Stimulated activated CD8-positive, alpha-beta memory T cell treated with anti-CD3 and anti-CD28 coated beads, Interleukin-4, amount 100 ng/mL, for 4 hours (primary cell): ENCODE measurements at places on chromosomes 4 and X.

GRCh38 chr4:83864097-83864817 is 328.3 kb downstream of the GPAT3 start:
- DNase-seq: no peak

DNA sequence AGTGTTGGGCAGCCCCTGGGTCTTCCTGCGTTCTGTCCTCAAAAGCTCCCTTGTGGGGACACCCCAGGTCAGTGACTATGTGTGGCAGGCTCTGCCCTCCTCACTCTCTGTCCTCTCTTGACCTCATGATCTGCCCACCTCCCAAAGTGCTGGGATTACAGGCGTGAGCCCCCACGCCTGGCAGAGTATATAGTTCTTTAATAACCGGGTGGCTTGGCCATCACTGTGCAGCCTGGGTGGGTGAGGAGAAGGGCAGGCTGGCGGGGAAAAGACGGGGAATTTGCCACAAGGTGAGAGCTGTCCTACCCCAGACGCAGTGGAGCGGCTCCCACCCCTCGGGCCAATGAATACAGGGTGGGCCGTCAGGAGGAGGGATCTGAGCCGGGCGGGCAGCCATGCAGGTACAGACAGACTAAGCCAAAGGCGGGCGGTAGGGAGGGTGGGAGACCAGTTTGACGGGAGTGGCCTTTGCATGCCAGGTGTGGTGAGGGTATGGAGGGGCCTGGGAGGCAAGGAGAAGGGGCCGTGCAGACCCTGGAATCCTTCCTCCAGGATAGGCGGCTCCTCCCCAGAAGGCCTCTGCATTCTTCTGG is 2.5 kb downstream of the SH3BP2 start:
- DNase-seq: no peak

- DNase-seq: peak; percentile 71
These were observed at the start of gene TMEM164 for GRCh38 chrX:110002300-110003166. TMEM164 (plus strand) TSS chrX:110003114; CDS start chrX:110003775, 661 bp downstream.

DNA sequence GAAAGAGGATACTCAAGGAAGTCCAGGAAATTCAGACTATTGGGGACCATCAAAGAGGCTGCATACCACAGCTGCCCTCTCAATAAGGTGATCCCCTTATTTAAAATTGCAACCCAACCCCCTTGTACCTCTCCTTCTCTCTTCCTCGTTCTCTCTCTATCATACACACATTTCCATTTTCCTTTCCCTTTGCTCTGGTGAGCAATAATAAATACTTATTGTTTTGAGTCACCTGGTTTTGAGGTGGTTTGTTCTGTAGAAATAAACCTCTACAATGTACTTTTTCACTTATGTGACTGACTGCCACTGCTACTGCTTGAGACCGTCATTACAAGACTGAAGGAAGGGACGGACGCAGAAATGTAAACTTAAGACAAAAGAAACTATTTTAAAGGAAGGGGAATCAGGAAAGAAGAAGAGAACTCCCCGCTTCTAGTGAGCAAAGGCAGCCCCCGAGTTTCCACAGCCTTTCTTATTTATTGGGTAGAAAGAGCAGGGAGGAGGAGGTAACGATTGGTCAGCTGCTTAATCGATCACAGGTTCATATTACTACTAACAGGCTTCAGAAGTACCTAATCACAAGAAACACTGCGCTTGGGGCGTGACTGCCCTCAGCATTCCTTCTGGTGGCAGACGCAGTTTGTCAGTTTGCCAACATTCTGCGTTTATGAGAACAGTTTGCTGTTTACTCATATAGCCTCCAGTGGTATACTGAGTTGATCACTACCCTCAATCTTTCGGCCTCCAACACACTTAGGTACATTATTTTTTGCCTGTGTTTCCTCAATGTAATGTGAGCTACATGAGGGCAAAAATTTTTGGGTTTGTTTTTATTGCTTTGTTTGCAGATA is 16.9 kb upstream of the TMEM165 start:
- no peak for DNase-seq

DNA sequence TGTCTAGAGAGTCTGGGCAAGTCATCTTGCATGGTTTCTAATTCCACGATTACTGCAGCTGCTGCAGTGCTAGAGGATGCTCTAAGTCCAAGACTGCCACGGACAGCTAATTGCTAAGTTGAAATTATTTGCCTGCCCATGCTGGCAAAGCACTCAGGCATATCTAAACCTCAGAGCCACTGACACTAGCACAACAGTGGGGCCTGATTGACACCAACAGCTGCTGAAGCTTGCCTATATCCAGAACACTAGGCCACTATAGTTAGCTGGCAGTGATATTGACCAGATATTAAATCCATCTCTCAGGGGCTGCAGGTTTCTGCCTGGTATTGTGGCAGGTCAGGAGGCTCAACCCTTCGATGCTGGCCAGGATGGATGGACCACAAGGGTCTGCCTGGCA is 103.9 kb downstream of the DCAF12L1 start:
- DNase-seq: no peak

DNA sequence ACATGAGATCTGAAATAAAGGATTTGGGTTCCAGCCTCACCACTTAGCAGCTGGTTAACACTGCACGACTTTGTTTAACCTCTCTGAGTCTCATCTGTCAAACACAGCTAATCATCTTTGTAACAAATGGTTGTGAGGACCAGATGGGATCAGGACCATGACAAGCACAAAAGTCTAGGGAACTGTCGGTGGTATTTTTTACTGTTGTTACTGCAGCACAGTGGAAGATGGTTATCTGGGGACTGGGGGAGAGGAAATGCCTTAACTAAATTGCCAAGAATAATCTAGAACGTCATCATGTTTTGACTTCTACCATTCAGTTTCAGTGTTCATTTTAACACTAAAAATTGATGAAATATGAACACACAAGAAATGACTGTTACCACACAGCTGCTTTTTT is 99.5 kb downstream of the ADGRA3 start:
- no peak for DNase-seq

DNA sequence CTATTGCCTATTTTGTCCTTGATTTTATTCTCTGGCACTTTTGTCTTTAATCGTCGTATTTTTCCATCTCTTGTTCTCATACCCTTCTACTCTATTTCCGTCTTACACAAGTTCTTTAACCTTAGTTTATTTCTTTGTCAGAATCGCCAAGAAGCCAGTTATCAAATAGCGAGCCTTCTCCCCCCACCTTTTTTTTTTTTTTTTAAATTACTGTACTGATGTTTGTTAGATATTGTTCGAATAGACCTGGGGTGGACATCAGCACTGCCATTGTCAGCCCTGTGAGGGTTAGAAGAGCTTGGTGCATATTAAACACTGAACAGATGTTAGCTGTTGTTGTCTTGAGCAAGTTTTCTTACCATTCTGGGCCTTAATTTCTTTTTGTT is 1.2 kb downstream of the SPCS3 start:
- no peak for DNase-seq

GRCh38 chr4:15132739-15133138 is 130.5 kb downstream of the CPEB2 start:
- DNase-seq: no peak

GRCh38 chr4:158462611-158463010 is 59.1 kb upstream of the RXFP1 start:
- no peak for DNase-seq

GRCh38 chr4:84751707-84752106 is 168.8 kb downstream of the CDS1 start:
- DNase-seq: no peak

DNA sequence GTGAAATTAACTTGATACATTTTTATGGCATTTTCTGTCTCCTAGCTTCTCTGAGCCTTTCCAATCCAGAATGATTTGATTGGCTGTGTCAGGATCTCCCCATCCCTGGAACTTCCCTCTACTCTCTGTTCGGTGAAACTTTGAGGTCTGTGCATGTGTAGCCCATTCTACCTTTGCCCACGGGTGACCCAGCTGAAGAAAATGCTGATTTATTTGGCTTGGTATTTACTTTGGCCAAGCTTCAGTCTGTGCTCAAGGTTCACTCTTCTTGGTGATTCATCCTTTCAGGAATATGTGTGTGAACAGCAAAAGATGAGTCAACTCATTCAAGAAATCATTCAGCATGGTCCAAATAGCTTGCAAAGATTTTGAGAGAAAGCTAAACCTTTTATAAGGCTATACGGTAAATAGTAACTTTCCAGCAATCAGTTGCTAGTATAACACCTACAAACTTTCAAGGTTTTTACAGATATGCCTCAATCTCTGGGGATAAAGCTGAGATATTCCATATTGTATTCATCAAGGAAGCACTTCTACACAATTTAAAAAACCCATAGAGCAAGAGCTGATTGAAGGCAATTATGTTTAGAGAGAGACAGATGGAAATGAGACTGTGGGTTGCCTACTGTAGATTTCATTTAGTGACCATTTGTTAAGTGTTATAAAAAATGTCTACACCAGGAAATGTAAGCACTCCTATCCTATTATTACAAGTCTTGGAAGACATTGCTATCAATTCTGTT is 233.9 kb upstream of the CXXC4 start:
- no peak for DNase-seq
